ENCODE measurements at places on chromosomes 7 and 10.

GRCh38 chr7:158328376-158329013 is 259.1 kb downstream of the PTPRN2 start:
- DNase-seq: no peak

GRCh38 chr7:20561466-20561865 is 54.0 kb upstream of the ABCB5 start:
- peak; percentile 52 for DNase-seq

GRCh38 chr7:67021260-67021659 is 24.6 kb downstream of the TYW1 start:
- no peak for DNase-seq

DNA sequence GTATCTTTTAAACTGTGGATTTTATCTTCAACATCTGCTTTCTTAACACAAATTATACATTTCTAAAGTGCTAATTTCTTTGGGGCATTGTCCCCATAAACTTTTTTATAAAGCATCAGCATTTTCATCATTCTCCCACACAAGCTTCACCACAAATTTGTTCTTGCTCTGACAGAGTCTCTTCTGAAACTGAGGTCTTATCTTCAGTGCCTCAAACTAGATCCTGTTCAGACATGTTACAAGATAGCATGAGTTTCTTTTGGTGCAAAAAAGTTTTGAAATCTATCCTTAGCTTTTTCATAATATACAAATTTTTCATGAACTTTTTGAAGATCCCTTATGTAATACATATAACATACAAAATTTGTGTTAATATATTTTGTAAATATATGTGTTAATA is 346.6 kb downstream of the IPMK start:
- DNase-seq: no peak

- no peak for DNase-seq
Measured at GRCh38 chr7:50335795-50336754, 31.6 kb downstream of the IKZF1 start.

GRCh38 chr7:26238032-26238431 is 36.5 kb downstream of the CBX3 start:
- no peak for DNase-seq

GRCh38 chr10:109982123-109982522 is 25.7 kb upstream of the ADD3 start:
- peak; percentile 40 for DNase-seq

GRCh38 chr10:121696854-121697253 is 98.6 kb upstream of the FGFR2 start:
- DNase-seq: no peak

DNA sequence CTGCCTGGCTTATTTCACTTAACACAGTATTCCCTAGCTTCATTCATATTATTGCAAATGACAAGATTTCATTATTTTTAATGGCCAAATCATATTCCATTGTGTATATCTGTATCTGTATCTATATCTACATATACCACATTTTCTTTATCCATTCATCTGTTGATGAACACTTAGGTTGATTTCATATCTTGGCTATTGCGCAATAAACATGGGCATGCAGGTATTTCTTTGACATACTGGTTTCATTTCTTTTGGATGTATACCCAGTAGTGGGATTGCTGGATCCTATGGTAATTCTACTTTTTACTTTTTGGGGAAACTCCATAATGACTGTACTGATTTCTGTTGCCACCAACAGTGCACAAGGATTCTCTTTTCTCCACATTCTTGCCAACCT is 68.9 kb upstream of the CREB5 start:
- no peak for DNase-seq

DNA sequence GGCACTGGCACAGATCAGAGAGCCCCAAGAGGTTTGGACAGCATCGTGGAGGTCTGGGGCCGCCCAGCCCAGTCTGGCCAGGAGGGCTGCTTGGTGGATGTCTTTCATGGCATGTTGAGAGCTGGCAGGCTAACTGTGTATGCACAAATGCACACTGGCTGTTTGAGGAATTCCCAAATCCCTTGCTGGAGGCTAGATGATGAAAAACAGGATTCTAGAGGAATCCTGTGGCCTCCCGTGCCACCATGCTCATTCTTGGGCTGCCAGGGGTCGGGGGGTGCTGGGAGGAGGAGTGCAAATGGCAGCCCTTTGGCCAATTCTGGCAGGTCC is 26.5 kb downstream of the LEP start:
- DNase-seq: no peak

GRCh38 chr10:125419831-125420230 is 259.5 kb upstream of the CTBP2 start:
- DNase-seq: no peak

GRCh38 chr10:101293007-101293723 is 60.8 kb upstream of the BTRC start:
- DNase-seq: no peak

- DNase-seq: no peak
Measured at GRCh38 chr10:78913219-78914059, 155.3 kb upstream of the ZMIZ1 start.

GRCh38 chr10:92291921-92292845 is 1.2 kb downstream of the MARCHF5 start:
- DNase-seq: peak; percentile 40

- no peak for DNase-seq
Measured at GRCh38 chr10:74118804-74119203, 31.8 kb downstream of the AP3M1 start.

Measured in astrocyte (in vitro differentiated cells and primary cell).